ENCODE measurements at places on chromosomes 13 and 19.

- DNase-seq = no peak
Observed at GRCh38 chr13:48626077-48626449, 27.7 kb upstream of the CYSLTR2 start.

- DNase-seq = no peak
Observed at GRCh38 chr19:41945135-41945766, 13.9 kb downstream of the RABAC1 start.

DNA sequence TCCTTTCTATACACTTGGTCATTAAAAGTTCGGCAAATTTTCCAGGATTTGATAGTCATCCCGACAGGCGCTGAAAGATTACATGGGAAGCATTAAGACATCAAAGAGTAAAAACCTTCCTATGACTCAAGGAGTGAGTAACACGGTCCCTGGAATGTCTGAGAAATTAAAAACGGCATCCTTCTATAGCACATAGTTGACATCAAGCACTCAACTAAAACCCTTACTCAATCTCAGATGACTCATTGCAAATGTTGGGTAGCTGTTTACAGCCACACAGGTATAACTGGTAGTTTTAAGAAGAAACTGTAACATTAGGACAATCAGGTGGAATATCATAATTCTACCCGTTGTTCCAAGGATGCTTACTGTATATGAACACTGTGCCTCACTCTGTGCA lies 6.4 kb upstream of the LGALS13 start:
- DNase-seq = no peak

DNA sequence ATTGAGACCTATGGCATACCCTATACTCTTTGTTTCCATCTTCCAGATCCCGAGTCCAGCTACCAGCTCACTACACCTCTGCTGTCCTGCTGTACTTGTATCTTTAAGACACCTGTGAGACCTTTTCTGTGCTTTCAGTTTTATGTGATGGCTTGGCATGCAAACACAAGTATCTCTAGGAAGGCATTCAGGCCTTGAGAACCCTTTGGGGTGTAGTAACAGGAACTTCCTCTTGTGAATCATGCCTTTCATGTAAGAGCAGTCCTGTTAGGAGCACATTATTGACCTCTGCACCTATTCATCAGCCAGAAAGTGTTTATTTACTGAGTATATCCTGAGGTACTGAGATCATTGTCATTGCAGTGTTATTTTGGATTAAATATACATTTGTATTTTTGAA lies 87.0 kb upstream of the HTR2A start:
- DNase-seq = no peak

DNA sequence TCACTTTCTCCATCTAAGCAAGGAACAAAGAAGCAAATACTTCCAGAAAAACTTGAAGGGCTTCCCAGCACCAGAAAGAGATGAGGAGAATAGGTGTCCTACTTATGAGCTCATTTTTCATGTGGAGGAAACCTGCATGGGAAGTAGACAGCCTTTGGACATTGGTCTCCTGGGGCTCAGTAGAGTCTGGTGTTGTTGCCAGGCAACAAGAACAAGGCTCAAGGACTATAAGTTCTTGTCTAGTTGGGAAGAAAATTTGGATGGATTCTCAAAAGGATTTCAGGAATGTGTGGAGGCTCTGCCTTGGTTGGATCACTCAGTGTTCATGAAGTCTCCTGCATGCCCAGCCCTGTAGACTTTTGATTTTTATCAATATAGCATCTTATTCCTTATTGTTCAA lies 84.5 kb downstream of the MBNL2 start:
- no peak for DNase-seq

DNA sequence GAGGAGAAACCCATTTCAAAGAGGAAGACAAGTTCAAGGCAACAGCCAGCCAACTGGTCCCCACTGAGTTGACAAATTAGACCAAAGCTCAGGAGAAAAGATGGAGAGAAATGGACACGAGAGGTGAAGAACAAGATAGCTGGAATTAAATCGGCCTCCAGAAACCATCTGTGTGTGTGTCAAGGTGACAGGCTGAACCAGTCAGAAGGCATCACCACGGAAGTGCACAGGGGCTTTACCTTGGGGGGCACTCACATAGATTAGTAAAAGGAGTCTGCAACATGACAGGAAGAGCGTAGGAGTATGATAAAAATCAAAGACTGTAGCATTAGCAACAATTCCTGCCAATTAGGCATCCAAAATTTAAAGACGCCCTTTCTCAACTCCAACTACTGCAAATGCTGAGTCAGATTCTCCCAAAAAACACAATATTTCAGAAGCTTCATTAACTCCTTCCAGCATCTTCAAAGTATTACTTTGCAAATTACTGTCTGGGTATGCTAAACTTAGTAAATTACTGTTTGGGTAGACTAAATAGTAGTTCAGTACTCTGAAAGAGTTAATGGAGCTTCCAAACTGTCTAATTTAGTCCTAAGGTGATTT lies 66.2 kb downstream of the FOXO1 start:
- DNase-seq = no peak
